Breast epithelium (tissue), 4 donors: ENCODE measurements at places on chromosomes 13 and 19. TPM values are rescaled to one million over a fixed set of nuclear protein-coding genes. Genes with fewer than 3 reads are reported as not detected.

- DNase-seq, result no peak
Measured at GRCh38 chr19:1164684-1165531, 9.2 kb downstream of the SBNO2 start.

DNA sequence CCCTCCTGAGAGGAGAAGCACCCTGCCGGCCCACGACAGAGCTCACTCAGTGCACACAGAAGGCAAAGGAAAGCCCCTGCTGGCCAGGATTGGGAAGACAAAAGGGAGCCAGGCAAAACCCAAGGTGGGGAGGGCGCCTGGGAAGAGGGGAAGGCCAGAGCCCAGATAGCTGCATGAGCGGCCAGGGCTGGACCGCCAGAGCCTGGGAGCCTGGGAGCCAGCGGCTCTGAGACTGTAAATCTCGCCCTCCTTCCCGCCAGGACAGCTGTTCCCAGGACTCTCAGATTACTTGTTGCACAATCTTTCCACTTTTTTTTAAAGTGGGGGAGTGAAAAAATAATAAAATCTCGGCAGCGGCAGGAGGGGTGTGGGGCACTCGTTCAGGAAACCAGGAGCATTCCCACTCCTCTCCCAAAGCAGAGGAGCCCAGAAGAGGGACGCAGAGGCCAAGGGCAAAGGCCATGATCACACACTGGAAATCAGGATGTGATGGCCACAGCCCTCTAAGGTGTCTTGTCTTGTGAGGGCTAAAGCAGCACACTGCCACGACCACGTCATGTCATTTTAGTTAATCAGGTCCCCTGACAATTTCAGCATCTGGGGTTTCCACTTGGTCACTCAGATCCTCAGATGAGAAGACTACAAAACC is 19.6 kb upstream of the EPHX3 start:
- DNase-seq, result peak; percentile 58

GRCh38 chr13:23561261-23561660 is 9.0 kb upstream of the TNFRSF19 start:
- DNase-seq, result no peak

GRCh38 chr19:20661150-20661819 is at the start of gene ZNF626:
ZNF626 (minus strand) TSS chr19:20661571; CDS start chr19:20661446, 125 bp downstream.
- peak; percentile 98 for DNase-seq

The RANBP3 gene
- total RNA-seq, result 54.4 TPM

DNA sequence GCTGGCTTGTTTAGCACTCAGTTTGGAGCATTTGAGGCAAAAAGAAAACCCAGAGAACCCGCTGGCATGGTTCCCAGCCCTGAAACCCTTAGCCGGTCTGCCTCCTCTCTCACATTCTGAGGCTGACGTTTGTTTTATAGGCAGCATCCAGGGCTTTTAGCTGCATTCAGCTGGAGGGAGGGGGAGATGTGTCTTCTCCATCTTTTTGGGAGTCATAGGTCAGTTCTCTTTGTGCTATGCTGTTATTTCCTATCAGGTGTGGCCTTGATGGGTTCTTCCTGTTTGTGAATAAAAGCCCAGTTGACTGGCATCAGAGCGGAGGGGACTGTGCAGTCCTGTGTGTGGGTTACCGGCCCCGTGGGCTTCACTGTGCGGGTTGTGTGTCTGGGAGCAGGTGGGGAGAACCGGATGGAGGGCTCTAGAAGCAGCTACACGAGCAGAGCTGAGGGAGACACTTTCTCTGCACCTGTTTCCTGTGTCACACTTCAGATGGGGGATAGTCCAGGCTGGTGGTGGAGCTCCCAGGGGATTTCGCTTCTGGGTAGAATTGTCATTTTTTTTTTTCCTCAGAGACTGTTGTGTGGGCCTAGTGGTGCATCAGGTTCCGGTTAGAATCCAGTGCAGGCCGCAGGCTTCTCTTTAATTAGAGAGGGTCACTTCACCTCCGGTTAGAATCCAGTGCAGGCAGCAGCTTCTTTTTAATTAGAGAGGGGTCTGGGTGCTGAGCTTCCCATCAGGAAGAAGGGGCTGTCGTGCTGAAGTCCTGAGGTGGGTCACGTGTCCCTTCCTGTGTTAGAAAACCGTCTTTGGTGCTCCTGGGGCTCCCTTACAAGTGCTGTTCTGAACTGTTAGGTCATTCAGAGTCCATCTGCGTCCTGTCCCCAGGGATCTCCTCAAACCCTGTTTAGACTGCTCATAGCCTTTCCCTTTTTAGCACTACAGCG is 69.6 kb downstream of the ARHGEF7 start:
- no peak for DNase-seq
